NT2/D1 (cell line): ENCODE measurements at places on chromosomes 1 and 21.

GRCh38 chr21:17455451-17455850 lies 57.4 kb upstream of the CXADR start:
- no peak for DNase-seq

- no peak for DNase-seq
These were observed 30.4 kb downstream of the S100A10 start for GRCh38 chr1:151963288-151963687.

DNA sequence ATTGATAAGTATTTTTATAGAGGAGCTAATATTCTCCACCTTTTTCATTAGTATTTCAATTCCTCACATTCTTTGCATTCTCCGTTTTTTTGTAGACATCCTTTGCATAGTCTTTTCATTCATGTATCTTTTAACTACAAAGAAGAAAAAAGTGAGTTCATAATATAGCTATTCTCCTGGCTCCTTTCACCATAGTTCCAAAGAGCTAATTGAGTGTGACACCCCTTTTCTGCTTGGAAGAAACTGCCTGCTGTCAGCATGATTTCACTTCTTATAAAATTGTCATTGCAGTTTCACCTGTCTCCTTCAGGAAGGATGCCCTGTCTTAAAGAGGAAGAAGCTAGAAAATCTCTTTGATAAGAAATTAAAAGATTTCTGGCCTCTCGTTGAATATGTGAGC lies 991.1 kb downstream of the KCNT2 start:
- DNase-seq, result no peak

- DNase-seq, result no peak
These were observed 30.8 kb upstream of the EPS8L3 start for GRCh38 chr1:109794319-109795132.

- no peak for DNase-seq
These were observed 115.8 kb upstream of the ZNF678 start for GRCh38 chr1:227447531-227447990.

DNA sequence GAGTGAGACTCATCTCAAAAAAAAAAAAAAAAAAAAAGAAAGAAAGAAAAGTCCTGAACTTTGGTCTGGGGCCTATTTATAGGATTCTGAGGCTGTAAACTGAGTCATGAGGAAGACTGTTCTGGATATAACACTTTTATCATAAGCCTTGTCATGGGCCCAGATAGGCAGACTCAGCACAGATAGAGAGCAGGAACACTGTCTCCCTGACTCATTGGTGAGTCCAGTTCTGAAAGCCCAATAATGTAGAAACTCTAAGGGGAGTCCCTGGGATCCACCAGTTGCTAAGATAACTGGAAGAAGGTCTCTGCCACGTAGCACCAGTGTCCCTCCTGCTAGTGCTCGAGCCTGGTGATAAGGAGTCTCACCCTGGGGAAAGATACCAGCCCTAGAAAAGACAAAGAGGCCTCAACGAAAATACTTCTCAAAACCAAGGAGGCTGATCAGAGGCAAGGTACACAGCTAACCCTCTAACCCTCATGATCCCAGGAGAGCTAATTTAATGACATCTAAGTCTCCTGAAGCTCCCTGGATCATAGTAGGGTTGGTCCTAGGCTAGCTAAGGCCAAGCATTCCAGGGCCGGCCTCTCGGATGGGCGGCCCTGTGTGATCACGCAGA lies 43.5 kb downstream of the LPAR3 start:
- DNase-seq, result no peak

GRCh38 chr21:35281956-35282355 lies 232.9 kb upstream of the RUNX1 start:
- DNase-seq, result no peak

DNA sequence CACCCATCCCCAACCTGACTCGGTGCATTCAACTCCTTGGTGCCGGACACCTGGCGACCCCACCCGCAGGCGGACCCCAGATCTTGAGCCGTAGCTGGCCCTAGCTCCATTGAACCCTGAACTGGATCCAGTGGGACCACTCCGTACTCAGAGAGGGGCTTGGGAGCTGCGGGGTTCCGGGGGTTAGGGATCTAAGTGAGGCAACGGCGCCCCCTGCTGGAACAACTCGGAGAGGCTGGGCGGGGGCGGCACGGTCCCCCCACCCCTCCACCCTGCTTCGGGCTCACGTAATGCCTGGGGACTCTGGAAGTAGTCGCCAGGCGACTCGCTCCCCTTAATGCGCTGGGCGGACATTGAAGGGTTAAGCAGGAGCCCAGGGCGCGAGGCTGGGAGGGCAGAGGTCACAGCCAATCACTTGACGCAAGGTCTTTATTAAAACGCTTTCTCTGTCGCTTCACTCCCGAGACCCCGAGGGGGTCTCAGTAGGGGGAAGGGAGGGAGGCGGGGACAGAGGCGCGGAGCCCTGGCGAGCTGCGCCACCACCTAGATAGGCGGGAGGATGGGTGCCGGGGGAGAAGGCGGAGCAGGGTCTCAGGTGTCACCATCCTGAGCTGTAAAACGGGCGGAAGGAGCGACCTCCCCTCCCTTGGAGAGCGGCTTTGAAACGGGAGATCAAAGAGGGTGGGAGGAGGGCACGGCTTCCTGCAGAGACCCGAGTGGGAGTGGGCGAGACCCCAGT lies 704 bp upstream of the CRABP2 start:
- DNase-seq, result peak; percentile 93

DNA sequence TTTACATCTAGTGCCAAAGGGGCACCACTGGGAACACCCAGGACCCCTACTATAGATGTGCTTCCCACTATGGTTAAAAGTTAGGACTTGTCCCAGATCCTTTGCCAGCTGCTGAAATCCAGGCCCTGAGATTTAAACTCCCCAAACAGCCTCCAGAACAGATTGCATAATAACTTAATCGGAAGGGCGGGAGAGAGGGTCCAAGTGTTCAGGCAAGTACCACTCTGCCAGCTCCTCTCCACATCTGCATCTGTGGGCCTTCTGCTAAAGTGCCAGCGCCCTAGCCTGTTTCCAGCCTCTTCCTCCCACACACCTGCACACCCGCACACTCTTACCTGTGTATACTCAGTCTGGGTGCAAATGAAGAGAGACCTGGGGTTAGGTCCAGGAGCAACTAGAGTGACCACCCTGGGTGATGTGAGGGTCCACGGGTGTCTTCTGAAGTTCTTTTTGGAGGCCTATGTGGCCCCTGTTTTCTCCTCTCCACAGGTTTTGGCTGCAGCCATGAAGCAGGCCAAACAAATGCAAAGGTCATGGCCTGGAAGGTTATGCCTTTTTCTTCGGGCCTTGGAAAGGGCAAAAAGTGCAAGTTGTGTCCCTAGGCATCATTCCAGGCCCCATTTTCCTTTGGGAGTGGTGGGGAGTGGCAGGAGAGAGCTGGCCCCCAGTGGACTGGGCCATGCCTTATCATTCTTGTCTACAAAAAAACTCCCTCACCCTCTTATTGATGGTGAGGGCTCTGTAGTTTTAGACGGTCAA lies 29.3 kb downstream of the KIRREL1 start:
- DNase-seq, result no peak
